ENCODE measurements at places on chromosomes 11 and 22.

GRCh38 chr11:119147604-119148333 is 1.1 kb upstream of the ABCG4 start:
- no peak for DNase-seq

DNA sequence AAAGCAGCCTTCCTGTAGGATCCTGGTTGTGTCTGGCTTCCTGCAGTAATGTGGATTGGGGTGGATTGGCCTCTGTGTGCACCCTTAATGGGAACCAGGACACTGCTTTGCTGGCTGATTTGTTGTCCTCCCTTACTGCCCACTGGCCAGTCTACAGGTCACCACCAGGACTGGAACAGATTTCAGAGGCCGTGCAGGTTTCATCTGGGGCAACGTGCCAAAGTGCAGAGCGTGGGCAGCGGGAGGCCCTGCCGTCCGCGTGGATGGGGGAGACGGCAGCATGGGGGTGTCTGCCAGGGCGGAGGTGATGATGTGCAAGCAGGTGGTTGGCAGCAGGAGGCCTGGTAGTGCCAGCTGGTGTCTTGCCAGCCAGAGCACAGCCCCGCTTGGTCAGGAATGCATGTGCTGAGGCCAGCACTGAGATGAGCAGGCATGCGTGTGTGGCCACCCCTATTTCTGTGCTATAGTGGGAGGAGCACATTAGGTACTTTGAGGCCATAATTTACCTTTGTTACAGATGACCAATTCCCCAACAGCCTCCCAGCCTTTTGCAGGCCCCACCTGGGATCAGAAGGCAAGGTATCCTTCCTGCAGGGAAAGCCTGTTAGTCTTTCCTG is 24.3 kb downstream of the BCR start:
- DNase-seq: no peak

- no peak for DNase-seq
Measured at GRCh38 chr22:37172266-37173245, 15.5 kb downstream of the C1QTNF6 start.

GRCh38 chr11:40160418-40160817 is 1299.0 kb downstream of the LRRC4C start:
- DNase-seq: no peak

- DNase-seq: no peak
Measured at GRCh38 chr11:130611791-130612251, 163.4 kb downstream of the ADAMTS15 start.

DNA sequence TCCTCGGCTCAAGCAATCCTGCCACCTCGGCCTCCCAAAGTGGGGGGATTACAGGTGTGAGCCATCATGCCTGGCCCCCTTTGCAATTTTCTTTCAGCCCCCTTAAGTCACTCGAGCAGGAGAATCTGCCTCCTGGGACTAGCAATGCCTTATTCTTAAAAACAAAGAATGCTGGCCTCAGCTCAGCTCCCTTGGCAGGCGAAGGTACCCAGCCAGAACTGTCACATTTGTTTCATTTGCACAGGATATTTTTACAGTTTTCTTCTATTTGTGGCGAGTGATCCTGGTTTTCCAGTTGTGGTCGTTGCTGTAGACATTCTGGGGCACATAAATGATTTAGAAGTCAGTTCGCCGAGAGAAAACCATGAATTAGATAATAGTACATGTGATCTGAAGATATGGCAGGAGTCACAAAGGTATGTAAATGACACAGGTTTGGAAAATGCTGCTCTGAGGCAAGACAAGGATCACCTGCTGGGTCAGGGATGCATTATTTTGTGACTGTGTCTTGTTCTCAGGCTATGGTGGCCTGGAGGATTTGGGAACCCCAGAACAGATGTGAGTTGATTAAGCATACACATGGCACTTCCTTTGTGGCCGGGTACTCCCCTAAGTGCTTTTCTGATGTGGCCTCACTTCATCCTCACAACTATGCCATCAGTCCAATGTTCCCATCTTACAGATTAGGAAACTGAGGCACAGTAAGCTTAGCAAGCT is 51.2 kb upstream of the SLC22A12 start:
- no peak for DNase-seq

All from stimulated activated CD8-positive, alpha-beta memory T cell treated with anti-CD3 and anti-CD28 coated beads, Interleukin-7, amount 100 ng/mL, for 24 hours (primary cell).